ENCODE measurements at places on chromosomes 6 and 20.
A peak's percentile ranks its signal among the peaks of the same experiment; 100 is the strongest.

DNA sequence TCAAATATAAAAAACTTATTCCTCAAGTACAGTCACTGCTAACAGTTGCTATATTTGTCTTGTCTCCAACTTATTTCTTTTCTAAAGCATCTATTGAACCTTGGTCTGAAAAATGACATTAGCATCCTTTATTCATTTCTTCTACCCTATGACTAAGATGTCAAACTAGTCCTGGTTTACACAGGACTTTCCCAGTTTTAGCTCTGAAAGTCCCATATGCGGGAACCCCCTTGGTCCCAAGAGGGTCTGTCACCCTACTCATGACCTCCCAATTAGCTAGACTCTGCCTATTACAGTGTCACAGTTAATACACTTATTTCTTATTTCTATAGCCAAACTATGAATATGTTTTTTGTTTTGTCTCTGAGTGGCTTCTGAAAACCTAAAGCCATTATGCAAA, 37.1 kb downstream of the PLEKHG1 start:
- no peak for DNase-seq

DNA sequence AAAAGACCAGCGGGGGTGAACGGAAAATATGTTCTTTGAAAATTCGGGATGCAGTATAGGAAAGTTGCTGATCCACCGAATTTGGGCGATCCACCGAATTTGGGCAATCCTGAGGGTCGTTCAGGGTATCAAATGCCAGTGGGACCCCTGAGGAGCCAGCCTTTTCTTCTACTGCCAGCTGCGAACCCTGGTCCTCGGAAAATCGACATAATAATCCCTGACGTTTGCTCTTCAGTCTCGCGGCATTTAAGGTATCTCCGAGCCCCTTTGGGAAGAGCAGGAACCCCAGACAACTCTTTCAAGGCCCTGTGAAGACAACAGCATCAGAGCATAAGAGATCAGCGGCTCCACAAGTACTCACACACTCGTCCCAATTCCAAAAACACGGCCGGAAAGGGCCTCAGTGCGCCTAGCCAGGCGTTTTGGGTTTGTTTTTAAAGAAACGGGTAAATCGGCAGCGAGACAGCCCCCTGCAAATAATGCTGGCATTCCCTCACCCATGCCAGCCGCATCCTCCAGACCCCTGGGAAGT, 1.0 kb downstream of the SIM1 start:
- no peak for DNase-seq

DNA sequence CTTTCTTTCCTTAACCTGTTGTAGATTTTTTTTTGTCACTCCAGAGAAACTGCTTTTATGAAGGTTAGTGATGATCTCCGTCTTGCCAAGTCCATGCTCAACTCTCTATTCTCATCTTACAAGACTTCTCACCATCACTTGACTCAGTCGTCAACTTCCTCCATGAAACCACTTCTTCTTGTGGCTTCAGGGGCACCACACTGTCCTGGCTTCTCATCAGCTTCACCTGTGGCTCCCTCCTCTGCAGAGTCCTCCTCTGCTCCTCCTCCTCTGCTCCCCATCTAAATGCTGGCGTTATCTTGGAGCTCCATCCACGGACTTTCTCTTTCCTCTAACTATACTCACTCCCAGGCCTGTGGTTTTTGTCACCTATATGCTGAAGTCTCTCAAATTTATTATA, 187.5 kb downstream of the BACH2 start:
- no peak for DNase-seq

- no peak for DNase-seq
Observed at GRCh38 chr20:48563191-48563870, 264.5 kb downstream of the PREX1 start.

GRCh38 chr20:39993742-39994141, 695.3 kb downstream of the MAFB start:
- DNase-seq, result no peak

GRCh38 chr20:59207742-59208357, 44.2 kb downstream of the ZNF831 start:
- no peak for DNase-seq

DNA sequence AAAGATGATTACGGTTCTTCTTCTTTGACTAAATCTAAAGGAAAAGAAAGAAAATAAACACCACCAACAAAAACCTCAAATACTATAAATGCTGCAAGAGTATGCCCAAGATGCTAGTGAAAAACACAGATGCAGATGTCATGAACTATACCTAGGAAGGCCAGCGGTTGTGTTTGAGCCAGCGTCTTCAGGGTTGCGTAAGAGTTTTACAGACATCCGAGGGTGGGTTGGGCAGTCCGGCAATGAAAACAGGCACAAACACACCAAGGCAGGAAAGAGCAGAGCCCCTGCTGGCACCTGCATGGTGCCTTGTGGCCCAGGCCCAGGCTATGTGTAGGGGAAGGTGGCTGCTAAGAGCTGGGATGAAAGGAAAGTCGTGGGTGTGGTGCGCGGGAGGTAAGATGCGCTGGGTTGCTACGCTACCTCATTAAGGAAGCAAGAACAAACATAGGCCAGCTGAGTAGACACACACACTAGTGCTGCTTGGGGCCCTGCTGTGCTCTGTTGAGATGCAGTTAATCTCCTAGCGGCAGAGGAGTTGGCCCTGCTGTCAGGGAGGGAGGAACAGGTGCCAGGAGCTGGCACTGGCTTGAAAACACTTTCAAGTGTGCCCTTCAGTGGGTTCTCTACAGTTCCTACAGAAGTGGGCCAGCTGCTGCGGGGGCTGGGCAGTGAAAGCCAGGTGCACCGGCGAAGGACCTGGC, 170.2 kb upstream of the PLN start:
- no peak for DNase-seq

DNA sequence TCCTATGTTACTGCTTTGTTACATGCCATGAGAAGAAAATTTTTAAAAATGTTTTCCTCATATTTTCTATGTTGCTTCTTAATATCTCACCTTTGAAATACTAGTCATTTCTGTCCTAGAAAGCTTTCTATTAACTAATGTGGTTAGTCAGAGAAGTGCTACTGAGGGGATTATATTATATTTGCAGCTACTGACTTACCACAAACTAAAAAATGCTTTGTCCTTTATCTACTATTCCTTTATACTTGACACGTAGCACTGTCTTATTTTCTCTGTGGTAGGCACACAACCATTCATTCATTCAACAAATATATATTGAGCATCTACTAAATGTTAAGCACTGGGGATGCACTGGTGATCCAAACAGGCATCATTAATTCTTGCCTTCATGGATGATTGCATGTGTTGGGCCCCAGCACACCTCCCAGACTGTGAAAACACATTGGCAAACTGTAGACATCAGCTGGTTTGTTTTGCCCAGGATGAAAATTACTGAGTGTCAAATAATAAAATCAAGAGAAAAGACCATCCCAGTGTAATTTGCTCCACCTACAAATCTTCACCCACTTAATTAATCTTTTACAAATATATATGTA, 10.7 kb upstream of the MLIP start:
- DNase-seq, result no peak

DNA sequence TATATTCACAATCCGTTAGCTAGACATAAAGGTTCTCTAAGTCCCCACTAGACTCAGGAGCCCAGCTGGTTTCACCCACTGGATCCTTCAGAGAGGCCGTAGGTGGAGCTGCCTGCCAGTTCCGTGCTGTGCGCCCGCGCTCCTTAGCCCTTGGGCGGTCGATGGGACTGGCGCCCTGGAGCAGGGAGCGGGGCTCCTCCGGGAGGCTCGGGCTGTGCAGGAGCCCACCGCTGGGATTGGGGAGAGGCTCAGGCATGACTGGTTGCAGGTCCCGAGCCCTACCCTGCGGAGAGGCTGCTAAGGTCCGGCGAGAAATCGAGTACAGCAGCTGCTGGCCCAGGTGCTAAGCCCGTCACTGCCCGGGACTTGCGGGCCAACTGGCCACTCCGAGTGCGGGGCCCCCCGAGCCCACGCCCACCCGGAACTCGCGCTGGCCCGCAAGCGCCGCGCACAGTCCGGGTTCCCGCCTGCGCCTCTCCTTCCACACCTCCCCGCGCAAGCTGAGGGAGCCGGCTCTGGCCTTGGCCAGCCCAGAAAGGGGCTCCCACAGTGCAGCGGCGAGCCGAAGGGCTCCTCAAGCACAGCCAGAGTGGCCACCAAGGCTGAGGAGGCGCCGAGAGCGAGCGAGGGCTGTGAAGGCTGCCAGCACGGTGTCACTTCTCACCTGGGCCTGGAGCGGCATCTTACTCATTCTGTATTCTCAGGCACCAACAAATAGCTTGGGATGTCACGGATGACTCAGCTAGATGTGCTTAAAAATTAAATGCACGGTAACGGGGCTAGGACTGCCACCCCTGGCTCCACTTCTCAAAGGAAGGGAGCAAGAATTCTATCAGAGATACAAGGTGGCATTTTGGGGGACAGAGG, 44.1 kb downstream of the IRF4 start:
- DNase-seq, result no peak

GRCh38 chr6:114810468-114810867, 467.6 kb upstream of the HS3ST5 start:
- no peak for DNase-seq

GRCh38 chr6:80465513-80465912, 359.0 kb downstream of the BCKDHB start:
- DNase-seq, result no peak

- DNase-seq, result peak; percentile 95
Observed at GRCh38 chr6:16982807-16983206, 119.0 kb upstream of the STMND1 start.

- no peak for DNase-seq
Observed at GRCh38 chr6:122352981-122353664, 46.3 kb upstream of the HSF2 start.

DNA sequence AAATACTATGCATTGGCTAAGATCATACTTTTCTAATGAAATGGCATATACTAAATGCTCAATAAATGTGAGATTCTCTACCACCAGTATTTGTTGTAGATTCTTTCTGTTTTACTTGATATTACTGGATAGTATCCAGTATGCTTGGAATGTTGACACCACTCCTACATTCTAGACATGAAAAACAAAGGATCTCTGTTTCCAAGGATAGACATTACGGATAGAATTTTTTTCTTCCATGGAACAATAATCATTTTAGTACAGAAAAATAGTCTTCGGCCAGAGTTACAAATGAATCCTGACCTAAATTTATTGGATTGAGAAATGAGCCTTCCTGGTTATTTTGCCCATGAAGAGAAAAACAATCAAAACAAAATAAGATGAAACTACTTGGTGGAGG, 258.2 kb upstream of the NT5E start:
- no peak for DNase-seq

GRCh38 chr6:116304538-116305097, 24.9 kb upstream of the TSPYL1 start:
- DNase-seq, result no peak

- DNase-seq, result no peak
Observed at GRCh38 chr6:35573495-35574110, 60.9 kb upstream of the TULP1 start.

GRCh38 chr6:74130641-74131040, 434.6 kb downstream of the CD109 start:
- no peak for DNase-seq

DNA sequence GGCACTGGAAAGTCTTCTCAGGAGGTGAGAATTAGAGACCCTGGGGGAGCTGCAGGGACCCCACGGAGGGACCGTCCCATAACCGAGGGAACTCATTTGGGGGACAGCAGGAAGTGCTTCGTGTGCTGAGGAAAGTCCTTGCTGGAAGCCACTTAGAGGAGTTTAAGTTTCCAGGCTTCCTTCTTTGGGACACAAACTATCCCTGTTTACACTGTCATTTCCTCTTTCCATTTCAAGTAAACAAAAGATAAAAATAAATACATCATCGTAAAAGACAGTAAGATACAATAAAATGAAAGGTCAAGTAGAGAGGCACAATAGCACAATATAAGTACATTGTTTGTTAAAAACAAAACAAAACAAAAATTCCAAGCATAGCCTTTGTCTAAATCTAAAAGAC, 101.2 kb downstream of the TTLL2 start:
- no peak for DNase-seq

- DNase-seq, result no peak
Observed at GRCh38 chr6:15569035-15569995, 93.5 kb downstream of the DTNBP1 start.

DNA sequence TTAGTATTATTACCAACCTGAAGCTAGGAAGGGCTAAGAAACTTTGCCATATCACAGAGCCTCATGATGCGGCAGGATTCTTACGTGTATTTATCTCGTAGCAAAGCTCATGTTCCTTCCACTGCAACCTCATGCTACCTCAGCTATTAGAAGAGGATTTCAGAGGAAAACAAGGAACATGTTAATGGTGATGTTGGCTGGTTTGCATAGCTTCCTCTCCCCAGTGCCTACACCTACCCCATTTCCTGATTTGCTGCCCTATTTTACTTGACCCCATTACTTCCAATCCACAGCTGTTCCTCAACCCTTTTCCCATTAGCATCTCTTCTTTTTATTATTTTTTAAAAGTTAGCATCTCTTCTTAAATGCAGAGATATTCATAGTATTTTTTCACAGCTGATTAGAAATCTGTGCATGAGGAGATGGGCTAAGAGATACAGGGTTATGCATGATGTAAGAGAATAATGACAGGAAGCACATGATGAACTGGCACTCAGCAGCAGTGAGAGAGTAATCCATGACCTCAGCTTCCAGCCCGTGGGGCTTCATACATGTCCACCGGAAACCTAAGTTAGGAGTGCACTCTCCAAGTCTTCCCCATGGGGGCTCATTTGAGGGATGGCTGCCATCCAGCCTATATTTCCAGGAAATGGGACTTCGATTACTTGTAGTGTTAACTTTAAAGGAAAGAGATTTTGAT, 106.1 kb upstream of the ASF1A start:
- no peak for DNase-seq

DNA sequence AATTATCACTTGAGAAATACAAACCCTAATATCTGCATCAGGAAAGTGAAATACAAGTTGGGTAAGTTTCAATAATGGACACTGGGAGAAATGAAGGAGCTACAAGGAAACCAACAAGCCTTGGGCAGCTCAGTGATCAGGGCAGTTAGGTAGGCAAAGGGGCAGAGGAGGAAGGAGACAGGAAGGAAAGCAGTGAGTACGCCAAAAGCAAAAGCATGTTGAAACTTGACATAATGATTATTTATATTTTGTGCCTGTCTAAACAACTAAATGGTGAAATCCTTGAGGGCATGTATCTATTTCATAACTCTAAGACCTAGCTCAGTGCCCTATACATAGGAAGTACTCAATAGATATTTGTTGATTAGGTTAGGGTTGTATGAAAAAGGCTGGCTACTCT, 23.3 kb downstream of the PXT1 start:
- DNase-seq, result no peak

DNA sequence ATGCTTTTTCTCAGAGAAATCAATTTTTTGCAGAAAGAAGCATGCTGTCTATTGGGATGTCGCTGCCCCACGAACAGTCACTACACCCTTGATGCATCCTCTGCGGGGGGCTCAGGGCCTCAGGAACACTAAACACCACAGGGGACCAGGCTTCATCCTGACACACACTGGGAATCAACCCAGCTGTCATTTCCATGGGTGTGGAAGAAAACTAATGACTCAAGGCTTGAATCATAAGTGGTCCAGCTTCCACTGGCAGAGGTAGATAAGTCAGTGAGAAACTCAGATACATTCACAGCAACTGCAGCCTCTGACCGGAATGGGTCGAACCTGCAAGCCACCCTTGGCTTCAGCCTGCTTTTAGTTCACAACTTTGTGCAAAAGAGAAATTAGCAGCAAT, 81.3 kb upstream of the SPTLC3 start:
- DNase-seq, result no peak
